ENCODE measurements at places on chromosomes 7 and 10. TPM values are rescaled to one million over a fixed set of nuclear protein-coding genes. Genes with fewer than 3 reads are reported as not detected.
A peak's percentile ranks its signal among the peaks of the same experiment; 100 is the strongest.

DNA sequence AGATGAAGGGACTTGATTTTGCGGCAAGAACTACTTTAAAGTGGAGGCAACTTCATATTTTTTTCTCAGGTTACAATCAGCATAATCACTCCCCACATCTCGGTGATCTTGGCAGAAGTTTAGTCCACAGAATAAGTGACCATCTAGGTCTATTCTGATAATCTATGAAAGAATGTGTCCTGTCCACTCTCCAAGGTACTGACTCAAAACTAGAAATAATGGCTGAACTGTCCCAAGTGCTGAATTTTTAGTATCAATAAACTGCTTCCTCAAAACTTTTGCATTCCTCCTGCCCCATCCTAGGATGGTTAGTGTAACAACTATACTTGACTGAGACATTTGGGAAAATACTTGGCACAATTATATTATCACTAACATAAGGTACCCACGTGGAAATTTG lies 10.9 kb upstream of the CHRM2 start:
- H3K36me3 ChIP-seq, result no peaks in the 10 kb centered on the region
- DNase-seq, result no peak
- peaks cover 25% of the 10 kb centered on the region for H3K4me1 ChIP-seq
- H3K4me3 ChIP-seq, result no peak overlapping the region

The DDC gene
- total RNA-seq, result not detected

DNA sequence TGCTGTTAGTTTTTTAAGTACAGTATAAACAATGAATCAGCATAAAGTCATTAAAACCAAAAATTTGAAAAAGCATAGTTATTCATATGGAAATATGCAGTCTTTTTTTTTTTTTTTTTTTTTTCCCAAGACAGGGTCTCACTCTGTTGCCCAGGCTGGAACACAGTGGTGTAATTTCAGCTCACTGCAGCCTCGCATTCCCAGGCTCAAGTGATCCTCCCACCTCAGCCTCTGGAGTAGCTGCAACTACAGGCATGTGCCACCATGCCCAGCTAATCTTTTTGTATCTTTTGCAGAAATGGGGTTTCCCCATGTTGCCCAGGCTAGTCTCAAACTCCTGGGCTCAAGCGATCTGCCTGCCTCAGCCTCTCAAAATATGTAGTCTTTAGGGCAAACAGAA lies 182.0 kb downstream of the SEMA3E start:
- H3K4me3 ChIP-seq, result peak overlapping the region; percentile 33
- no peak for DNase-seq
- no peaks in the 10 kb centered on the region for H3K27me3 ChIP-seq

DNA sequence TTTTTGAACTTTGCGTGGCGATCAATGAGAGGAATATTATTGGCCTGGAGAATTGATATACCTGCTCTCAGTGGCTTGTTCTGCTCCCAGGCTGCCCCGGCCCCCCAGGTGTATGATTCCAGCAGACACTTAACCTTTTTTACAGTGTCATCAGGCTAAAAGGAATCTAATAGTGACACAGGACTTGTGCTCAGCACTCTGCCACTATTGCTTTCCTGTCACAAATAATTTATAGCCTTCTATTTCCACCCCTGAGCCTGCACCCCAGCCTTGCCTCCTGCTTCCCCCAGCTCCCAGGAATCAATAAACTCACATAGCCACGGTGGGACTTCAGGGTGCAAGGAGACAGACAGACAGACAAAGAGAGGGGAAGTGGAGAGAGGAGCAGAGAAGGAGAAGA lies 28.3 kb downstream of the PAX2 start:
- no peaks in the 10 kb centered on the region for H3K36me3 ChIP-seq
- H3K4me1 ChIP-seq, result peaks cover 23% of the 10 kb centered on the region
- H3K27me3 ChIP-seq, result peaks cover 22% of the 10 kb centered on the region
- H3K27ac ChIP-seq, result no peak overlapping the region

DNA sequence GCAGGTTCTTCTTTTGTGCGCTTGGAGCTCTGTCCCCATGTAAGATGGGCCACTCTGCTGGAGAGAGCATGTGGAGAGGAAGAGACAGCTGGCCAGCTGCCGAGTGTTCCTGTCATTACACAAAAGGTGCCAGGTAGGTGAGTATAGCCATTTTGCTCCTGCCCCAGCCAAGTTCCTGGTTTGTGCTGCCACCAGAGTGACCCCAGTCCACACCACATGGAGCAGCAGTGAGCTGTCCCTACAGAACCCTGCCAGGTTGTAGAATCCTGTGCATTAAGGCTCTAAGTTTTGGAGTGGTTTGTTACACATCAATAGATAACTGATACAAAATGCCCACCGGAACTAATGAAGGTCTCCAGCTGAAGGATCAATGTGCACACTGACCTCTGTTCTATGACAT lies 84.6 kb upstream of the GHITM start:
- H3K4me3 ChIP-seq, result no peak overlapping the region
- H3K27me3 ChIP-seq, result peaks cover 2% of the 10 kb centered on the region
- no peak overlapping the region for H3K27ac ChIP-seq
- peak; percentile 22 for DNase-seq

DNA sequence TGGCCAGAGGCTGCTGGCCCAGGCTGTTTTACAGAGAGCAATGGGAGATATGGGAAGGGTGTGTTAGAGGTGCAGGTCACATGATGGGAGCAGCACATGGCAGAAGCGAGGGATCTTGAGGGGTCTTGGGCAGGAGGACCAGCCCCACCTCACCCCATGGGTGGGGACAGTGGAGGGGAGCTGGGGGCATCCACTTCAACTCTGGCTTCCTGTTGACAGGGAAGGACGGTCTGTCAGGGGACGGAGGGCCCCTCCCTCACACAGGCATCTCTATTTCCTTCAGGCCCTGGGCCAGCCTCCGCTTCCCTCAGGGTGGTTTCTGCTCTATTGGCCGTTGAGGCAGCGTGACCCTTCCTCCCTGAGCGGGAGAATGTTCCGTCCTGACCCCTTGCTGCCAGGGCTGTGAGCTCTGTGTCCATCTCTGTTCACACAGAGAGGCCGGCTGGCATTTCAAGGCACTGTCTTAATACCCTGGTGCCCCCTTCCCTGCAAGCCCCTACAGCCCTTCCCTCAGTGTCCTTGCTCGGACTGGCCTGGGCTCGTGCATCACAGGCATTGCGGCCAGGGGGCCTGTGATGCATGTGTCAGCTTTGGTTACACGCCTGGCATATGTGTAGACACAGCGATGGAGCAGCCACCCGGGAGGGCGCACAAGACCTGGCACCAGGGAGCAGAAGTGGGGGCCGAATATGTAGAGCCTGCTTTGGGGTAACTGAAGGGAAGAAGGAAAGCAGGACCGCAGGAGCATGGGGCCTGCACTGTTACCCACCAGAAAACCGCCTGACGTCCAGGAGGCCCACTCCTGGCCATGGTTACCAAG lies 31.8 kb downstream of the RAMP3 start:
- no peaks in the 10 kb centered on the region for H3K4me1 ChIP-seq
- no peak overlapping the region for H3K27ac ChIP-seq
- no peaks in the 10 kb centered on the region for H3K36me3 ChIP-seq
- H3K27me3 ChIP-seq, result peaks cover 2% of the 10 kb centered on the region
- no peak overlapping the region for H3K4me3 ChIP-seq

The CPED1 gene
- total RNA-seq, result 0.44 TPM

GRCh38 chr7:158112571-158113320 lies 474.9 kb downstream of the PTPRN2 start:
- no peak overlapping the region for H3K4me3 ChIP-seq
- no peak for DNase-seq
- H3K27ac ChIP-seq, result no peak overlapping the region
- peaks cover 67% of the 10 kb centered on the region for H3K36me3 ChIP-seq

The FOXP2 gene
- 0.17 TPM for total RNA-seq

- H3K36me3 ChIP-seq, result no peaks in the 10 kb centered on the region
- H3K4me3 ChIP-seq, result no peak overlapping the region
- no peak for DNase-seq
- H3K27ac ChIP-seq, result no peak overlapping the region
- no peaks in the 10 kb centered on the region for H3K27me3 ChIP-seq
Observed at GRCh38 chr10:8688881-8689280, 634.4 kb downstream of the GATA3 start.

DNA sequence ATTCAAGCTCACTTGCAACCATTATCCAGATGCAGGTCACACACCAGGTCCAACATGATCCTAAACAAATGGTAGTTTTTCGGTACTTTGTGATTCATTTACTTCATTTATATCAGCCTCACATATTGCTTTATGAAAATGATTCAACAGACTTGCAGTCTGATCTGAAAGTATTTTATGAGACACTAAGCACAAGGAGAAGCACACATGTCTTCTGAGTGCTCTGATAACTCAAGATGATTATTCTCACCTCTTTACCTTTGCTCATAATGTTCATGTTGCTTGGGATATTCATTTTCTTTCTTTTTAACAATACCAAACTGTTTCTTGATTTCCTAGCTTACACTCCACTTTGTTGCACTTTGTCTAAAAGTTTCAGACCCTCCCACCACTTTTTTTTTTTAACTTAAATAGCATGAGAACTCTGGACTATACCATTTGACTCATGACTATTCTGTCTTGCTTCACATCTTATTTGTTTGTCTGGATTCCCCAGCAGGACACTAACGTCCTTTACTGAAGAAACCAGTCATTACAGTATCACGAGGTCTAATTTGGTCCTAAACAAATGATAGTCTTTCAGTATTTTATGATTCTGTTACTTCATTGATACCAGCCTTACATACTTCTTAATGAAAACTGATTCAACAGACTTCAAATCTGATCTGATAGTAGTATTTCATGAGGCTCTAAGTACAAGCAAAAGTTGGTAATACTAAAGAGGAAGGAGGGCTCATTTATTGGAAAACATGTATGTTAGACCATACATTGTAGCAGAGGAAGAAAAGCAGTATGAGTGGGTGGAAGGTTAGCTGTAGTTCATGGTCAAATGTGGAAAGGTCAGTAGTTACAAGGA lies 171.8 kb upstream of the AHR start:
- peaks cover 15% of the 10 kb centered on the region for H3K4me1 ChIP-seq
- no peak overlapping the region for H3K4me3 ChIP-seq
- H3K27ac ChIP-seq, result no peak overlapping the region
- no peaks in the 10 kb centered on the region for H3K27me3 ChIP-seq
- no peaks in the 10 kb centered on the region for H3K36me3 ChIP-seq

The TMEM72 gene
- total RNA-seq, result not detected

The VWDE gene
- total RNA-seq, result 23.1 TPM

DNA sequence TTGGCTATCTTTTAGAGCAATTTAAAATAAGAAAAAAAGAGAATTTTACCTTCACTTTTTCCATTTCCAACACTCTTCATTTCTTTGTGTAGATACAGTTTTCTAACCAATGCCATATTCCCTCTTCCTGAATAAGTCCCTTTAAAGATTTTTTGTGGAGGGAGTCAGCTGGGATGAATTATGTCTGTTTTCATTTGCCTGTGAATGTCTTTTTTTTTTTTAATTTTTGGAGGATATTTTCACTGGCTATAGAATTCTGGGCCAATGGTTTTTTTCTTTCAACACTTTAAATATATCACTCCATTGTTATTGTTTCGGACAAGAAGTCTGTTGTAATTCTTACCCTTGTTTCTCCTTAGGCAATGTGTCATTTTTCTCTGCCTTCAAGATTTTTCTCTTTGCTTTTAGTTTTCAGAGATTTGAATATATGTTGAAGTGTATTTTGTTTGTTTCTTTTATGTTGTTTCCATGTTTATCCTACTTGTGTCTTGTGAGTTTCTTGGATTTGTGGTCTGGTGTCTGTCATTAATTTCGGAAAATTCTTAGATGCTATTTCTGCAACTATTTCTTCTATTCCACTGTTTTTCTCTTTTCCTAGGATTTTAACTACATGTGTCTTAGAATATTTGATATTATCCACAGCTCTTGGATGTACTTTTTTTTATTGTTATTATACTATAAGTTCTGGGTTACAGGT lies 20.0 kb upstream of the CXCL12 start:
- no peak overlapping the region for H3K4me3 ChIP-seq
- H3K27ac ChIP-seq, result no peak overlapping the region
- H3K4me1 ChIP-seq, result peaks cover 28% of the 10 kb centered on the region
- no peak for DNase-seq
- peaks cover 4% of the 10 kb centered on the region for H3K27me3 ChIP-seq

DNA sequence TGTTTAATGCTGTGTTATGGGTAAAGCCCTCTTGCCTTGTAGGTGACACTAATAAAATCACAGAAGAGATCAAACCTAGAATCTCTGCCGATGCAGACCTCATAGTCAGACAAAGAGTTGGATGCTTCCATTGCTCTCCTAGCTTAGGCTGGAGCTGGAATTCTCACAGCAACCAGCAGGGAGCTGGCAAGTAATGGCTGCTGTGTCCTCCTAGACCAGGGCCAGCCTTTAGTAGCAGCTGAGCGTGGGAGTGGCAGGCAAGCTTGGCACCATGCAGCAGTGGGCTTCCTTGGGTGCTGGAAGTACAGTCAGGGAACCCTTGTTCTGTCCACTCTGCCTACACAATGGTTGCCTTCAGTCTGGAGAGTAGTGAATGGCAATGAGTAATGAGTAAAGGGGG lies 598.3 kb upstream of the GALNT17 start:
- H3K27me3 ChIP-seq, result peaks cover 2% of the 10 kb centered on the region
- no peaks in the 10 kb centered on the region for H3K36me3 ChIP-seq
- H3K4me1 ChIP-seq, result no peaks in the 10 kb centered on the region

- 0 out of 2 replicates have a peak, but pooled peaks cover 4% of the 10 kb centered on the region for H3K4me1 ChIP-seq
- no peaks in the 10 kb centered on the region for H3K27me3 ChIP-seq
- no peaks in the 10 kb centered on the region for H3K36me3 ChIP-seq
- no peak overlapping the region for H3K4me3 ChIP-seq
- H3K27ac ChIP-seq, result 0 out of 2 replicates have a peak overlapping the region, but pooled peaks have one; percentile 17
Observed at GRCh38 chr10:112605063-112605462, 158.0 kb downstream of the VTI1A start.

The NKX1-2 gene
- 57.7 TPM for total RNA-seq

The CDH23 gene
- 2.9 TPM for total RNA-seq

The PIK3CG gene
- total RNA-seq, result 0.11 TPM
